Activated T-cell treated with anti-CD3 and anti-CD28 coated beads, Interleukin-2, amount 50 U/mL, for 4 hours (primary cell): ENCODE measurements at places on chromosomes 2 and 18. TPM values are rescaled to one million over a fixed set of nuclear protein-coding genes. Genes with fewer than 3 reads are reported as not detected.

Gene GLS
- total RNA-seq = 377 TPM

DNA sequence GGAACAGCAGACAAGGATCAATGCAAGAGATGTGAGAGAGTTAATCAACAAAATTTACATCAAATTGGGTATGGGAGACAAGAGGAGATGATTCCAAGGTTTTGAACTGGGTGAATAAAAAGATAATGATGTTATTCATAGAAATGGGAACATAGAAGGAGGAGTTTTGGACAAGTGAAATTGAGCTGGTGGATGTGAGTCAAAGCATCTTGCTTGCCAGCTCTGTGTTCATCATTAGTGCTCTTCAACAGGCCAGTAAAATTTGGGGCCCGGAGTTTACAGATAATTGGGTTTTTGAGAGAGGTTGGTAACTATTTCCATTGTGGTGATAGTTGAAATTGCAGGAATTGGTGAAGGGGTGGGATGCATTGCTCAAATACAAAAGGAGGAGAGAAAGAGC, 69.9 kb upstream of the CAVIN2 start:
- DNase-seq = no peak

DNA sequence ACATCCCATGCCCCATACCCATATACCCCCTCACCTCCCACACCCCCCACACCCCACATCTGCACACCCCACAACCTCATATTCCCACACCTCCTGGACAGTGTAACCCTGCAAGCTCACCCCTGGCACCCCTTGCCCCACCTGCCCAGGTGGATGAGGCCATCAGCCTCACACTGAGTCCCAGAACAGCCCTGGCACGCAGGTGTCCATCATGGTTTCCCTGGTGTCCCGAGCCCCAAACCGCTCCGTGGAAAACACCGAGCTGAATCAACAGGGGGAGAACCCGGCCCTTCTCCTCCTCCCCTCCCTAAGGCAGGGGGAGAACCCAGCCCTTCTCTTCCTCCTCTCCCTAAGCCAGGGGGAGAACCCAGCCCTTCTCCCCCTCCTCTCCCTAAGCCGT, 415.6 kb upstream of the SALL3 start:
- DNase-seq = no peak

- no peak for DNase-seq
Measured at GRCh38 chr2:19719540-19719939, 182.2 kb downstream of the TTC32 start.

DNA sequence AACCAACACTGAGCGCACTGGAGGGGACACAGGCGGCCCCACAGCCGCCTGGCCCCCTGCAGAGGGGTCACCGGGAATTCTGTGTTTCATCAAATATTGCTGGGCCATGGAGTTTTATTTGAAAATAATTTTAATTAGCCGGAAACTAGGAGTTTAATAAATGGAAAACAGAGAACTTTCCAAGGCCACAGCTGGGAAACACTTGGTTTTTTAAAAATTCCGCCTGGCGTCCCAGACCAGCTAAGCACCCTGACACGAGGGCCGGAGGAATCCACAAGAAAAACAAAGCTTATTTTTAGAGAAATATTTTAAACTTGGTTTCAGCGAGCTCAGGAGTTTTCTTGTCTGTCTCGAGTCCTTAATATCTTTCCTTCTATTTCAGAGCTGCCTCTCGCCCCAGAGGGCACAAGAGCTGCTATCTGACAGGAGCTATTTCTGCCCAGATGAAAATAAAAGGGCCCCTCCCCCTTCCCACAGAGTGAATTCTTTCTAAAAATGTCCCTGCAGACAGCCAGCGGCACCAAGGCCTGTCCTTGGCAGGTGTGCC, 8.2 kb downstream of the ZFP36L2 start:
- DNase-seq = no peak

Gene POTEI
- total RNA-seq = not detected

DNA sequence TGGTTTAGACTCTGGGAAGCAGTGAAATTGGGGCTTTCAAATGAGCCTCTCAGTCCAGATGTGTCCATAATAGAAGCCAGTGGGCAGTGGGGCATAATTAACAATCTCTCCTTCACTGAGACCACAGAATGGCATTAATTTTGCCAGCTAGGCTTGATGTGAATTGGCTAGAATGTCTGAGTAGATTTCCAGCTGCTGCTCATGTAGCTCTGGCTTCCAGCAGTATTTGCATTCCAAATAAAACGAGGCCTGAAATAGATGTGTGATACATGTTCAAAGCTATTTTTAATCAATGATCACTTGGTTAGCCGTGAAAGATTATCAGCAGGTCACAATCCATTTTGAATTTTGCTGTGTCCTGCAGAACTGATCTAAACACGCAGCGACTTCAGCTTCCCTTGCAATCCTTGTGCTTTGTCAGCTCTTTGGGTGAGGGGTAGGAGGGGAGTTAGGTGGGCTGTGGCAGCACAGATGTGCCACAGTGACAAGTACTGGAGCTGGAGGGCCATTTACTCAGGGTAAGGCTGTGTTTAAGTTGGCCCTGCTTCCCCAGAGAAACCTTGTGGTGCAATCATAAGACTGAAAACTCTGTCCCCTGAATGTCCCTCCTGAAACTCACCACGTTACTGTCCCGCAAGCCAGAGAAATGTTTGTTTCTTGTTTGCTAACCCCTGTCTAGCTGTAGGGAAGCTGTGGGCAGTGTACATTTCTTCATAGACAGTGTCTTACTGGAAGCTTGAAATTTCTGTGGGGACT, 56.9 kb upstream of the TMEM178A start:
- DNase-seq = no peak

Gene RGPD3
- total RNA-seq = 0.16 TPM

Gene KIF5C
- 5.5 TPM for total RNA-seq

Gene MAB21L4
- not detected for total RNA-seq

DNA sequence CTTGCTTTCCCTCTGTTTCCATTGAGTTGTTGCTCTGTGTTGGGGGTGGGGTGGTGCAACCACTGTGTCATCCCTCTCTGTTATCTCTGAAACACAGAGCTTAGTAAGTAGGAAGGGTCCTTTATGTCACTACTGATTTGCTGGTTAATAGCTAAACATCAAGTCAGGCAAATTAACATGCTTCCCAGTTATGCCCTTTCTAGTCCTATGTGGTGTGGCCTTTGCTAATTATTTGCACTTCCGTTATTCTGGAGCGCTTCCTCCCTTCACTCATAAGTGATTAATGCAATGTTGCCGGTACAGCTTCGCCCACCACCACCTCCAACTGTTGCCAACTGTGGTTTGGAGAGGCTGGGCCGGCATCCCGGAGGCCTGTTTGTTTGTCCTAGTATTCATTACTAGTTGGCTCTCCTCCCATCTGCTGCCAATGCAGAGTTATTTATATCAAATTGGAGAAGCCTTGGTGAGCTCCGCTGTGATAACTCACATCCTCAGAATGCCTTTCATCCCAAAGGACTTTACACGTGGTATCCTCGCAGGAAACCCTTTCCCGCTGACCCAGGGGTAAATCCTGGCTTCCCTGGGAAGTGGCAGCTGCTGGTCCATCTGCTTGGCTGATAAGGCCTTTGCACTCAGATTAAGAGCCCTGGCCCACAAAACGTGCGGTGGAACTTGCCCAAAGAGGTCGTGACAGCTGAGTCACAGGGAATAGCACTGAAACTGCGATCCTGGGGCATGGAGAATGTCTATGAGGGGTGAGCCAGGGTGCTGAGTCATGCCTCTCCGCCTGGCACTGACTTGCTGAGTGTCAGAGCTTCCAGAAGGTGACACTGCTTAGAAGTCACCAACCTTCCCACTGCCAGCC, 72.0 kb upstream of the ZCCHC2 start:
- no peak for DNase-seq

GRCh38 chr2:228699888-228700287, 518.4 kb upstream of the SPHKAP start:
- DNase-seq = no peak

Gene CKAP2L
- total RNA-seq = 2.7 TPM

DNA sequence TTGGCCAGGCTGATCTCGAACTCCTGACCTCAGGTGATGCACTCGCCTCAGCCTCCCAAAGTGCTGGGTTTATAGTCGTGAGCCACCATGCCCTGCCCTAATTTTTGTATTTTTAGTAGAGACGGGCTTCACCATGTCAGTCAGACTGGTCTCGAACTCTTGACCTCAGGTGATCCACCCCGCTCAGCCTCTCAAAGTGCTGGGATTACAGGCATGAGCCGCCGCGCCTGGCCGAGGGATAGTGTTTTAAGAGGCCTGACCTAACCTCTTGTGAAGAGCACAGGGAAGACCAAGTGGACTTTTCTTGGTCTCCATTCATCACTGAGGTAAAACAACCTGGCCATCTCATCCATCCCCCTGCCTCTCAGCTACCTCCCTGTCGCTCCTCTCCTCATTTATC, 29.7 kb downstream of the SIX2 start:
- no peak for DNase-seq

Gene TMEM163
- 0.14 TPM for total RNA-seq

Gene HRH4
- total RNA-seq = not detected

DNA sequence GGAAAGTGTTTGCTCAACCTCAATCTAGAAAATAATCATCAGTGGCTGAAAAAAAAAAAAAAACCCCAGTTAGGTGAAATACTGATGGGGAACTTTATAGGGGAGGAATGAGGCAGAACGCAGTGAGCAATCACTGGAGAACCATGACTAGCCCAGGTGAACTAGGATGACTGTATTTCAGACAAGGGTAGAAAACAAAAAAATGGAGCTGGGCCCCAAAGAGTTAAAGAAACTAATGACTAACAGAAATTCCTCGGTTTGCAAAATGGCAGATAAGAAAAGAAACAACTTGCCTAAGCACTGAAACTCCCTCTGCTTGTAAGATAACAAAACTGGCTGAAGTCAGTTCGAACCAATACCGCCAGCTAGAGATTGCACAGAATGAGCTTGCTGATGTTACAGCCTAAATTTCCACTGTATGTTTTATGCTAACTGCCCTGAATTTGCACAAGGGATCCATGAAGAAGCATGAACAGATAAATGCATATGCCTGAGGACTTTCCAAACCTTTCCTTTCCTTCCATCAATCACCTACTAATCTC, 245.9 kb downstream of the METTL4 start:
- DNase-seq = no peak

Gene MALL
- total RNA-seq = 0.78 TPM

Gene LYG1
- total RNA-seq = 0.68 TPM

Gene RASGRP3
- total RNA-seq = 4.1 TPM

DNA sequence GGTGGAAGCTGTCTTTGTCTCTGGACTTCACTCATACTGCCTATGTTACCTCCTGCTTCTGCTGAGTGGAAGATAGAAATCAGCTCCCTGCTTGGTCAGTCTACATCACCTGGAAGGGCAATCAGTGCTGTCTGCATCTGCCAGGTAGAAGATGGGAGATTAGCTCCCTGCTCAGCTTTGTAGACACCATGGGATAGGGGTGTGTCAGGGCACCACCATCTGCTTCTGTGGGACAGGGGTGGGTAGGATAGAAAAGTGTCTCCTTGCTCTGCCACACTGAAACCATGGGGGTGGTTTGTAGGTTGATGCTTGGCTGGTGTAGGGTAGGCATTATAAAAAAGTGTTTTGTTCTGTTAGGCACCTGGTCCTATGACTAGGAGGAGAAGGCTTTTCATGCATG, 34.1 kb downstream of the STARD6 start:
- DNase-seq = no peak
